Caco-2 (cell line): ENCODE measurements at places on chromosomes 6 and 20.

- no peak overlapping the region for H3K27ac ChIP-seq
- H3K36me3 ChIP-seq: no peaks in the 10 kb centered on the region
- no peak overlapping the region for H3K4me3 ChIP-seq
- H3K27me3 ChIP-seq: no peaks in the 10 kb centered on the region
- no peak for DNase-seq
Observed at GRCh38 chr6:8579372-8579771, 144.0 kb upstream of the SLC35B3 start.

DNA sequence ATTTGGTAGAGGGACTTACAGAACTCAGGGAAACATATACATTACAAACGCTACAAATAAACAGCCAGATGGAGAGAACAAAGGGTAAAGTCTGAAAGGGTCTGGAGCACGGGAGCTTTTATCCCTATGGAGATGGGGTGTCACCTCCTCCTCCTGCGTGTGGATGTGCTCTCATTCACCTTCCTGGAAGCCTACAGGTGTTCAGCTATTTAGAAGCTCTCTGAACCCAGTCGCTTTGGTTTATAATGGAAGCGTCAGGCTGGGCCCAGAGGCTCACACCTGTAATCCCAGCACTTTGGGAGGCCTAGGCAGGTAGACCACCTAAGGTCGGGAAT is 17.7 kb upstream of the ITCH start:
- H3K4me3 ChIP-seq: no peak overlapping the region
- H3K27ac ChIP-seq: peak overlapping the region; percentile 76
- no peak for DNase-seq
- no peaks in the 10 kb centered on the region for H3K36me3 ChIP-seq

DNA sequence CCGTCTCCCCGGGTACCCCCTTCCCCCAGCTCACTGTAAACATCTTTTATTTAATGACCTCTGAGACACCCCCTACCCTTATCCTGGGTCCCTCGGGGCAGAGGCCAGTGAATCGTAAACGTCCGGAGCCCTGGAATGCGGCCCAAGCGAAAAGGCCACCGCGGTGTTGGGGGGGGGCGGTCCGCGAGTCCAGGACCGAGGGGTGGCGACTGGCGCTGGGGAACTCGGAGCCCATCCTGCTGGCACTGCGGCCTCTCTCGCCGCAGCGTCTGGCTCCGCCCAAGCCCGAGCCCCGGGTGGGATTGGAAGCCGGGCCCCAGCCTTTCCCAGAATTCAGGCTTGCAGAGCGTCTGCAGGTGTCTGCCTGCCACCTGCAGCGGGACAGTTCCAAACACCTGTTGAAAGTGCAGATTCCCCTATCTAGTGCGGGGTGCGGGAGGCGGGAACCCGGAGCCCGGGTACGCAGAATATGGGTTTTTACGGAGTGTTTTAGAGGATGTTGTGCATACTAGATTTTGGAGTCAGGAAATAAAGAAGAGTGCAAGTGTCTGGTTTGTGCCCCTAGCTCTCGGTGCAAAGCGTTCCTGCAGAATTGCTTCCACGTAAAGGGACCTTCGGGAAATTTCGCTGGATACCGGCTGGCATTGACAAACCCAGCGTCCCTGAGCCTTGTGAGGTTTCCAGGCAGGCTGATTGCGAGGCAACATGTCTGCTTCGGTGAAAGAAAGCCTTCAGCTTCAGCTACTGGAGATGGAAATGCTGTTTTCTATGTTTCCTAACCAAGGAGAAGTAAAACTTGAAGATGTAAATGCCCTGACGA is 800 bp downstream of the RWDD2A start:
- H3K4me3 ChIP-seq: peak overlapping the region; percentile 97
- H3K36me3 ChIP-seq: peaks cover 2% of the 10 kb centered on the region
- no peaks in the 10 kb centered on the region for H3K27me3 ChIP-seq
- H3K4me1 ChIP-seq: peaks cover 27% of the 10 kb centered on the region
- peak; percentile 71 for DNase-seq
- peak overlapping the region; percentile 92 for H3K27ac ChIP-seq

DNA sequence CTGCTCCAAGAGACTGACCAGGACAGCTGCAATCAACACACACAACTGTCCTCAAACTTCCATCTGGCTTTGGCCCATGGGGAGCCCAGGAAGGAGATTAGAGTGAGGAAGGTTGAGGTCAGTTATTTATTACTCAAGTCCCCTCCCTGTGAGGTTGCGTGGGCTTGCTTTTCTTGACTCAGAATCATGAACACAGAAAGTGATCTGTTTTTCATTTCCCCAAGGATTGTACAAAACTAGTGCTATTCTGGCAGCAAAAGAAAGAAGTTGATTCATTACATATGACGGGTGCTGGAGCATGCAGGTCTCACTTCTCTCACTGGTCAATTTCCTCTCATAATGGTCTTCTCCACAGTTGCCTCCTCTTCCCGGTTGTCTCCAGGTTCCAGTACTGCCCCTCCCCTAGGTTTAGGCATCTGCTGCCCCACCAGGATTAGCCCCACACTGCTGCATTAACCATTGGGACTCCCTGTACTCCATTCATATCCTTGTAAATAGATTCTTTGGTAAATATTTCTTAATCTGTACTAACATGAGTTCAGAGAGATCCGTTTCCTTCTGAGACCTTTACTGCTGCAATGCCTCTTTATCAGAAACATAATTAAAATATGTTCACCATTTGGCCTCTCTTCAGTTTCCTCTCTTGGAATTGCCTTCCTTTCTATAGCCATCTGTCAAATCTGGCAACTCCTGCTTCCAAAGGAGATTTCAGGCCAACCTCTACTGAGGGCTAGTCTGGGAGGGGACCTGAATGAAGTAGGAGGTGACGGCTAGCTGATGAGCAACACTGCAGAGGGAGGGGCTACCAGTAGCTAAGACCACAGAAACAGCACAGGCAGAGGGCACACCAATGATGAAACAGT is 888.8 kb downstream of the QKI start:
- H3K27me3 ChIP-seq: no peaks in the 10 kb centered on the region
- H3K36me3 ChIP-seq: no peaks in the 10 kb centered on the region
- H3K4me1 ChIP-seq: no peaks in the 10 kb centered on the region
- H3K27ac ChIP-seq: no peak overlapping the region
- H3K4me3 ChIP-seq: no peak overlapping the region
- DNase-seq: no peak

- H3K36me3 ChIP-seq: no peaks in the 10 kb centered on the region
- H3K4me1 ChIP-seq: no peaks in the 10 kb centered on the region
- H3K27me3 ChIP-seq: no peaks in the 10 kb centered on the region
- H3K4me3 ChIP-seq: no peak overlapping the region
- DNase-seq: no peak
- no peak overlapping the region for H3K27ac ChIP-seq
Observed at GRCh38 chr6:56169366-56169765, 78.0 kb downstream of the COL21A1 start.

- no peak overlapping the region for H3K4me3 ChIP-seq
- H3K27ac ChIP-seq: peak overlapping the region; percentile 99
- peaks cover 17% of the 10 kb centered on the region for H3K4me1 ChIP-seq
- H3K27me3 ChIP-seq: no peaks in the 10 kb centered on the region
- no peak for DNase-seq
Observed at GRCh38 chr6:32128751-32129296, 778 bp upstream of the ATF6B start.

DNA sequence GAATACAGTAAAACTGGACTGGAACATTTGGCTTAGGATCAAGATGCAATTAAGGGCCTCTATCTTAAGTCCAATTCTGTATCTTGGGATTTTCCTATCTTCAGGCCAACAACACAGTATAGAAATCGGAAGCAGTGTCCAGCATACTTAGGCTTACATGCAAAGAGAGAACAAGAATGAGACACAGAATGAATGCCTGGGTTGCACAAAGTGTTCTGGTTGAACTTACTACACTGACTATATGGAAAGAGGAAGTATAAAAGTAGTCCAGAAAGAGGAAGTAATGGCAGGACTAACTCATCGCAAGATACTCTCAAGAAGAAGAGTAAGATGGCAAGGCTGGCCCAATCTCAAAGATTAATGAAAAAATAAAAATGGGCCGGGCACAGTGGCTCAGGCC is 87.6 kb downstream of the BTBD9 start:
- no peak for DNase-seq
- H3K36me3 ChIP-seq: no peaks in the 10 kb centered on the region
- H3K4me1 ChIP-seq: peaks cover 21% of the 10 kb centered on the region
- no peak overlapping the region for H3K4me3 ChIP-seq
- H3K27ac ChIP-seq: no peak overlapping the region
- no peaks in the 10 kb centered on the region for H3K27me3 ChIP-seq

DNA sequence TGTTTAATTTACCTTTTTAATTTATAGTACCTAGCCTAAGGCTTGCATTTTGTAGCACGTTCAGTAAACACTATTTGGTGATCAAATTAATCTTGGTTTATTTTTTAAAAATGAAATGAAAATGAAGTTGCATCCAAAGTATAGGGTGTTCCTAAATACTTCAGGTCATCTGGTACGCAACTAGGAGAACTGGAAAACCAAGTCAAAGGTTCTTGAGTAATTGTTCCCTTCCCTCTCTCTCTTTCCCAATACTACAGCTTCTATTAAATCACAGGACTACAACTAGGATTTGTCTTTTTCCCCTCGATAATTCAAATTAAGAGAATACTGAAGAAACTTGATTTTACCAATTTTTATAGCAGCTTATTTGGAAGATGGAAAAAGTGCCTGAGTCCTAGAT is 27.9 kb downstream of the CSNK2A1 start:
- no peak overlapping the region for H3K4me3 ChIP-seq
- DNase-seq: no peak
- H3K4me1 ChIP-seq: peaks cover 8% of the 10 kb centered on the region
- H3K36me3 ChIP-seq: peaks cover 1% of the 10 kb centered on the region
- H3K27ac ChIP-seq: no peak overlapping the region

DNA sequence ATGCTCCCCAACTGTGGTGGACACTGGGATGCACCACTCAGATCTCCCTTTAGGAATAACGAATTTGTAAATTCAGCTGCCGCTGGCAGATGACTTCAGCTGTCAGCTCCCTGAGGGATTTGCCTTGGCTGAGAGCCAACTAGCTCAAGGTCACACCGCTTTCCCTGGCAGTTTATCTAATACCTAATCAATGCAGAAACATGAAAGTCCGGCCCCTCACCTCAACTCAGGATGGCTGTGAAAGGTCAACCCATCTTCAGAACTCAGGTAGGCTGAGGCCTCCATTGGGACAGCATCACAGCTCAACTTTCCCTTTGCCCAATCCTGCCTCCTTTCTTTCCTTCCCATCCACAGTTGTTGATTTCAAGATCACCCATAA is 22.8 kb upstream of the SCGN start:
- H3K27ac ChIP-seq: no peak overlapping the region
- no peak for DNase-seq
- no peaks in the 10 kb centered on the region for H3K36me3 ChIP-seq
- no peaks in the 10 kb centered on the region for H3K4me1 ChIP-seq

GRCh38 chr6:90351696-90352095 is 55.1 kb upstream of the BACH2 start:
- H3K36me3 ChIP-seq: no peaks in the 10 kb centered on the region
- H3K4me1 ChIP-seq: no peaks in the 10 kb centered on the region
- H3K27ac ChIP-seq: no peak overlapping the region

DNA sequence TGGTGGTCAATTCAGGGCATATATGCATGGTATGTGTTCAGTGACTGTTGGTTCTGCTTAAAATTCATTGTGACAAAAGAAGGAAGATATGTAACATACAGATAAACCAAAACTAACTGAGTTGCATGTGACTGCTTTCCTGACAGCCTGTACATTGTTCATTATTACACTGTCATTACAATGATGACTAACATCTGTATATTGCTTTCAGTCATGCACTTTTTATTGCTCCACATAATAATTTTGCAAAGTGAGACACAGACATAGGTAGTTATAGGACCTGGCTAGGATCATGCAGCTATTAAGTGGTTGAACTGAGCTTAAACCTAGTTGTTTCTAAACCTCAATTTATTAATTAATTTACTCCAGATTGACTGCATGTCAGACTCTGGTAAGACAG is 703.2 kb downstream of the HDGFL1 start:
- no peaks in the 10 kb centered on the region for H3K36me3 ChIP-seq
- no peaks in the 10 kb centered on the region for H3K4me1 ChIP-seq
- no peak for DNase-seq
- no peak overlapping the region for H3K27ac ChIP-seq
- no peak overlapping the region for H3K4me3 ChIP-seq

- H3K4me1 ChIP-seq: peaks cover 15% of the 10 kb centered on the region
- DNase-seq: no peak
- H3K27ac ChIP-seq: no peak overlapping the region
- H3K4me3 ChIP-seq: no peak overlapping the region
- H3K27me3 ChIP-seq: no peaks in the 10 kb centered on the region
Observed at GRCh38 chr6:71476872-71477271, 188.3 kb downstream of the OGFRL1 start.

- DNase-seq: no peak
- H3K36me3 ChIP-seq: no peaks in the 10 kb centered on the region
- H3K27ac ChIP-seq: no peak overlapping the region
- H3K4me3 ChIP-seq: no peak overlapping the region
- H3K4me1 ChIP-seq: no peaks in the 10 kb centered on the region
Observed at GRCh38 chr20:19648024-19648423, 110.0 kb upstream of the RIN2 start.

DNA sequence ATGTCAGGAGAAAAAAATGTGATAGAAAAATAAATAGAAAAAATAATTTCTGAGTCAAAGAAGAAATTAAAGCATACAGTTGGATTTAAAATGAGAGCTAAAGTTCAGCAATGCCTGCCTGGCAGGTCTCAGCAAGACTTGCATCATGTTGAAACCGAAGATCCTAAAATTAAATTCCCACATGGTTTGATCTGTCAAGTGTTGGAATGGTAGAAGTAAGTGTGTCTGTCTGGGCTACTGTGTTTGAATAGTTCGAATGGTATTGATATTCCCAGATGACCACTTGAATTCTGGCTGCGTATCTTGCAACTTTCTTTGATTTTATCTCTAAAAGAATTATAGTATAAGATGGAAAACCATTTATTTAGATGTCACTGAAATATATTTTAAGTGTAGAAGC is 1349.6 kb downstream of the EPHA7 start:
- no peak overlapping the region for H3K4me3 ChIP-seq
- no peaks in the 10 kb centered on the region for H3K27me3 ChIP-seq
- no peak overlapping the region for H3K27ac ChIP-seq
- no peaks in the 10 kb centered on the region for H3K36me3 ChIP-seq

- peak; percentile 32 for DNase-seq
- no peak overlapping the region for H3K4me3 ChIP-seq
- no peak overlapping the region for H3K27ac ChIP-seq
- H3K36me3 ChIP-seq: no peaks in the 10 kb centered on the region
Observed at GRCh38 chr20:43846516-43846905, 68.1 kb upstream of the TOX2 start.

DNA sequence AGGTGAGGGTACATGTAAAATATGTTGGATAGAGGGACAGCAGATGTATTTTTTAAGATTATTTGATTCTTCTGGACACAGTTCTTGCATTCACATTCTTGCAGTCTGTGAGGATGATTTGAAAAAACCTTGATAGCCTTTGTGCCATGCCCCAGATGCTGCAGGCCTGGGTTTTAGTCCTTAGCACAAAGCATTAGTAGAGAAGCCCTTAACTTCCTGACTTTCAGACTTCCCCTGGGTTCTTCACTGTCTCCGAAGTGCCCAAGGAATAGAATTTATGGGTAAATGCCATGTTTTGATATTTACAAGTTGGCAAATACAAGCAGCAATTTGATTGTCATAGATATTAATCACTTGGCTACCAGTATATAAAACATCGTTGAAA is 67.6 kb upstream of the SUPT3H start:
- peaks cover 9% of the 10 kb centered on the region; the same call in 1 of the 2 replicates for H3K4me1 ChIP-seq
- no peaks in the 10 kb centered on the region for H3K27me3 ChIP-seq
- no peaks in the 10 kb centered on the region for H3K36me3 ChIP-seq
- DNase-seq: no peak
- peak overlapping the region; percentile 58 for H3K27ac ChIP-seq
- no peak overlapping the region for H3K4me3 ChIP-seq
